ENCODE measurements at places on chromosomes 3 and 15.

GRCh38 chr3:124841517-124841916, 45.6 kb downstream of the ITGB5 start:
- DNase-seq, result no peak

- no peak for DNase-seq
These were observed 752.0 kb upstream of the GRM7 start for GRCh38 chr3:6108957-6109356.

GRCh38 chr15:77759896-77760592, 127.3 kb upstream of the LINGO1 start:
- DNase-seq, result no peak

DNA sequence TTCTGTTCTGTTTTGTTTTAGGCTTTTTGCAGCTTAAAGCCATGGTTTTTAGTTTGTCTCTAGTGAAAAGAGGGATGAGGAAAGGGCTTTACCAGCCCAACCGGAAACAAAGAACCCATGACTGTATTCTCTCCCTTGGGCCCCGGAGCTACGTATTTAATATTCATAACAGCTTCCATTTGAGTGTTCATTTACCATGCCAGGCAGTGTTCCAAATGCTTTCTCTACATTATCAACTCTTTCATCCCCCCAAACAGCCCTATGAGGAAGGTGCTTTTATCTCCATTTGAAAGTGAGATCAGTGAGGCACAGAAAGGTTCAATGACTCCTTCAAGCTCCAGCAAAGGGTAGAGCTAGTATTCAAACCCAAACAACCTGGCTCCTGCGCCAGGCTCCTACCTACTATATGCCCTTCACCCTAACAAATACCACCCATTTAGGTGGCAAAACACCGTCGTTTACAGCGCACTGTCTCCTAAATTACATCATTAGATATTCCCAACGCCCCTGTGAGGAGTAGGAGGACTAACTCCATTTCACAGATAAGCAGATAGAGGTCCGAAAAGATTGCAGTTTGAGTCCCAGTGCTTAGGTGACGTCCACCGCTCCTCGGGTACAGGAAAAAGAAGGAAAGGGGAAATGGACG, 27.9 kb downstream of the GTPBP8 start:
- DNase-seq, result peak; percentile 11

DNA sequence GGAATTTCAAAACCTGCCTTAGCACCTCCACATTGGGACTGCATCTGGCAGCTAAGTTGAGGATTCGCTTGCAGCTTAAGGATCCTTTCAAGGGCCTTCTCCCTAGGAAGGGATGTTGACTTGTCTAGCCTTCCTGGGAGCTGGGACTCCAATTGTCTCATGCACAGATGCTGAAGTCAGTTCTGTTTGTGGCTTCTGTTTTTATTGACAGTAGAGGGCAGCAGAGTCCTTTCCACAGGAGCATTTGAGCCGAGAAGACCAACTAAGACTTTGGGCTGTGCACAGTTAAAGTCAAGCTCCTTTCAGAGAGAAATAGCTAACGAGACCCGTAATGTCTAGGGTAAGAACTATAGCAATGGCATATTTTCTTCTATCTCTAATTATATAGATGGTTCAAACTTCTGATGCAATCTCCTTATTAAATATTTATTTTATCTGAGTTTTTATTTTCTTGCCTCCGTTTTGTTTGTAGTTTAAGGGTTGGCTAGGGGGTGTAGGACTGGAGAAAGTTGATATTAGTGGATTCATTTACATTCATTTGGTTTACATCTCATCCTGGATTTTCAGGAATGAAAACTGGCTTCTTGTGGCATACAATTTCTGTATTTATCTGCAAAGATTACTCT, 59.7 kb upstream of the KBTBD8 start:
- peak; percentile 4 for DNase-seq

GRCh38 chr3:35383216-35383615, 256.1 kb upstream of the ARPP21 start:
- DNase-seq, result no peak

GRCh38 chr15:41827880-41828806, at the start of gene JMJD7:
TSS of gene JMJD7 (plus strand) at chr15:41828092. CDS start at chr15:41828125, 33 bp downstream.
- DNase-seq, result peak; percentile 93

DNA sequence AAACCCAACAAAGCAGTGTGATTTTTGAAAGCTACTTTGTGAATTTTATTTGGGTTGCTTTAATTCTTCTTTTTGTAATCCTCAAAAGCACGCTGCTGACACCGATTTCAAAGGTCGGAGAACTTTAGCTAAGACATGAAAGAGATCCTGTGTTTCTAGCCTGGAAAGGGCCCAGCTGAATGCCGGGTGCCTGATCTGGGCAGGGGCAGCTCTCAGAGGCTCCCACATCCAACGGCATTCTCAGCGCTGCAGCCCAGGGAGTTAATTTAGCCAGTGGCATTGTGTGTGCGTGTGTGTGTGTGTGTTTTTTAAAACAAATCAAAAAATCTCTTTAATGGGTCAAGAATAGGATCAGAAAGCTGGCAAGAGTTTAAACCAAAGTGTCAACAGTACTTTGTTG, 6.6 kb downstream of the RBP1 start:
- DNase-seq, result no peak

DNA sequence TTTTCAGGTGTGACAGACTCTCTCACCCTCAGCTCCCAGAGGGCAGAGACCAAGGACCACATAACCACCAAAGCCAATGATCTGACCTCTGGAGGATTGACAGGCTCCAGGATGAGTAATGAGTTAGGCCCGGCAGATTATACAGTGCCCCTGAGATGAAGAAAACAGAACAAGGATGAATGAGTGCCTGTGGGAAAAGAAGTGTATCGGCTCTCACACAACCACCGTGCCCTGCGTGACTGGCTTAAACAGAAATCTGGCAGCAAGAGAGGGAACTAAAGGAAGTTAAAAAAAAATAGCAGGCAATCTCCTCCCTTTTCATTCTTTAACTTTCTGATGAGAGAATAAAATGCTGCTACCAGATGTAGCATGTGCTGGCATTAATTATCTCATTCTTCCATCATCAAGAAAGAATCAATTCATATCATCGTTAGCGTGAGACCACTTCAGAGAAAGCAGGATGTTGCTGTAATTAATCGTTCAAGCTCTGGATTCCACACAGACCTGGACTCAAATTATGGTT, 227.5 kb upstream of the COL8A1 start:
- no peak for DNase-seq

DNA sequence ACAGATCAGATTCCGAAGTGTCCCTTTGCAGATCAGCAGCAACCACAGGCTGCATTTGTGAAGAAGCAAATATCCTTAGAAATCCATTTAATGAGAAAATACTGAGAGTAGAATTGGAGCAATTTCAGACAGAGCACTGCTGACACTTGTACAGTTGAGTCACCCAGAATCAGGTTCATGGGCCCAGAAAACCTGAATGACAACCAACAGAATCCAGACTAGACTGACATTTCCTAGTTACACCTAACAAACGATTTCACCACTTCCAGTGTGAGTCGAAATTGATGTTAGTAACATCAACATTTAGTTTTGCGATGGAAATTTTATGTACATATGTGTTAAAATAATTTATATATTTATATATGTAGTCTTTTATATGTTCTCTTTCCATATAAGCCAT, 16.8 kb downstream of the GABRR3 start:
- no peak for DNase-seq

DNA sequence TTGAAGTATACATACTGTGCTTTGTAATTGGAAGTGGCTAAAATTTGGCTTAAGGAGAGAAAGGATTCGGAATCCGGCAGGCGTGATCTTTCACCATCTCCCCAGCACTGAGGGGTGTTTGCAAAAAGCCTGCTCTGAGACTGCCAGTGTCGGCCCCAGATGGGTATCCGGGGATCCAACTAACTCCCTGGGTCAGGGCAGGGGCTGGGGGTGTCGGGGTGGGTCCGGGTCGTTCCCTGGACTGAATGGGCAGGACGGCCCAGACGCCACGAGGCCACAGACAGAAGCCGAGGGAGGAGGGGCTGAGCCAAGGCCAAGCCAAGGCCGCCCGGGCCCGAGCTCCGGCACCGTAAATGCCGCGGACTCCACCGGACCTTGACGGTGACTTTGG, 349 bp downstream of the PPIB start:
- DNase-seq, result no peak

GRCh38 chr3:193572426-193572908, 17.8 kb upstream of the ATP13A4 start:
- DNase-seq, result peak; percentile 47

GRCh38 chr15:59166601-59167265, 39.9 kb upstream of the LDHAL6B start:
- DNase-seq, result no peak

DNA sequence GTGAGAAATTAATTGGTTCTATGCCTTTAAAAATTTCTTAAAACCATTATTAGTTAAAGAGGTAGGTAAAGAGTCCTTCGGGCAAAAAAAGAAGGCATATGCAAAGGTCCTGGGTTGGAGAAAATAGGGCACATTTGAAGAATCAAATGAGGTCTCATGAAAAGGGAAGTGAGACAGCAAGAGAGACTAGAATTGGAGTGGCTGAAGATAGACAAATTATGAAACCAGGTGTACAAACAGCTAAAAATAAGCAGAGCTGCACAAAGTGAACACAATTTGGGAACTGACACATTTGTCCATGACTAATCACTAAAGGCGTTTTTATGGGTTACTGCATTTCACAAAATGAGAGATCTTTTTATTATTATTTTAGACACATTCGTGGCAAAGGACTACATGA, 581.2 kb downstream of the PYDC2 start:
- no peak for DNase-seq

DNA sequence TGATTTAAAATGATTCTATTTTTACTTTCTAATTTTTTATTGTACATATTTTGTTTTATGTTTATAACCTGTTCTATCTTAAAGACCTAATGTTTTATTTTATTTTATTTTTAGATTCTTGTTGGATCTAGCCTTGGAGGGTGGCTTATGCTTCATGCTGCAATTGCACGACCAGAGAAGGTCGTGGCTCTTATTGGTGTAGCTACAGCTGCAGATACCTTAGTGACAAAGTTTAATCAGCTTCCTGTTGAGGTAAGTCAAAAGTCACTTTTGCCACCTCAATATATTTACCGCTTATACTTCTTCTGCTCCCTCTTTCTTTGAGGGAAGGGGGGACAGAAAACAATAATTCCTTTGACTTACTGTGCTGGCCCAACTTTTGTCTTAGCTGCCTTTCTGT, 8.0 kb downstream of the ABHD10 start:
- no peak for DNase-seq

DNA sequence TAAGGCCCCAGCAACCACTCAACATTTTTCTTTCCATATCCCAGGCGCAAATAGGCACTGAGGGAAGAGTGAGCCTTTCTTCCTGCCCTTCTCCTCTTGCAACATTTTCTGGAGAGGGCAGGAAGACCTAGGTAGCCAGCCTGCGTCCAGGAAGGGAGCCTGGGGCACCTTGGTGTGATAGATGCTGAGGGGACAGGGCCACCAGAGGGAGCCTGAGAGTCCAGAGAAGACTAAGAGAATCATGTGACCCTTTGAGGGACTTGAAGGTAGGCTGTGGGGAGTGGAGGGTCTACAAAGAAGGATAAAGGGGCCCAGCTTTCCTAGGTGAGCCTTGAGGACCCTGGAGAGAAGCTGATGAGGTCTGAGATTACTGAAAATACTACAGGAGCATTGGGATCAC, 346.6 kb downstream of the CNTN6 start:
- peak; percentile 1 for DNase-seq

DNA sequence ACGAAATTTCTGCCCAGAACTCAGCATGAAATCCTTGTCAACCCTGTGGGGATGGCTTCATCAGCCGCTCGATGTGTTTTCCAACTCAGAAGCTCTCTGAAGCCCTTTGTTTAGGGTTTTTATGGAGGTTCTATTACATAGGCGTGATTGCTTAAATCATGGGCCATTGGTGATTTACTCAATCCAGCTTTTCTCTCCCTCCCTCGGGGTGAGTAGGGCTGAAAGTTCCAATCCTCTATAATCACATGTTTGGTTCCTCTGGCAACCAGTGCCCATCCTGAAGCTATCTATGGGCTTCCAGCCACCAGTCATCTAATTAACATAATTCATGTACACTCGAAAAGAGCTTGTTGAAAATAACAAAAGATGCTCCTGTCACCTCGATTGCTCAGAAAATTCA, 51.6 kb downstream of the GATM start:
- no peak for DNase-seq

GRCh38 chr15:92095693-92096092, 242.2 kb downstream of the SLCO3A1 start:
- no peak for DNase-seq

DNA sequence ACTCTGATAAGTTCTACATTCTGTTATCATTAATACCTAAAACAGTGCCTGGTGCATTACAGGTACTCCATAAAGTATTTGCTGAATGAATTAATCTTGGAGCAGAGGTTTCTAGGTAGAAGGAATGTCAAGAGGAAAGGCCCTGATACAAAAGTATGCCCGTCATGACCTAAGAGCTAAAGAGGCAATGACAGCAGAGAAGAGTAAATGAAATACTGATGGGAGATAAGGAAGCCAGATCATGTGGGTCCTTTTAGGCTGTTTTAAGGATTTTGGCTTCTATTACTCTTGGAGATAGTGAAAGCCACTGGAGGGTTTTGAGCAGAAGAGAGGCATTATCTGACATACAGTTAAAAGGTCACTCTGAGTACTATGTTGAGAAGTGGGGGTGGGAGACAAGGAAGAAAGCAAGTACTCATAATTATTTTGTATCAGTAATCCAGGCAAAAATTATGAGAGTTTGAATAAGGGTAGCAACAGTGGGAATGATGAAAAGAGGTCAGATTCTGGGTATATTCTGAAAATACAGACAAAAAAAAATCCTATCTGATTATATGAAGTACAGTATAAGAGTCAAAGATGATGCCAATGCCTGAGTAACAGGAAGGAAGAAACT, 48.3 kb downstream of the DENND4A start:
- no peak for DNase-seq

DNA sequence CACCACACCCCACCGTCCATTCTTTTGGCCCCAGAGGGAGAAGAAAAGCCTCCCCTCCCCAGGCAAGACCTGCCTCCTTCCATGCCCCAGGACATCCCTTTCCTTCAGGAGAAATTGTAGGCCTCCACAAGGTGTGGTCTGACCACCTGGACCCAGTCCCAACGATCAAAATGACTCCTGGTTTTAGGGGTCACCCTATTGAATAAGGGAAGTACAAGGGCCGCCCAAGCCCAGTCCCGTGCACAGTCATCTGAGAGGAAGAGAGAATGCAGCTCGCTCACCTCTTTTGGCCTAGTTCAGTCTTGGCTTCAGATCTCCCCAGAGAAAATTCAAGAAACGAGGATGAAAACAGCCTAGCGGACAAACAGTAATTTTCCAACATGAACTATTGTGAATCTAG, 249.1 kb downstream of the UACA start:
- DNase-seq, result no peak

- DNase-seq, result no peak
These were observed 8.3 kb upstream of the TMEM207 start for GRCh38 chr3:190458040-190458439.

- no peak for DNase-seq
These were observed 60.8 kb downstream of the GPR156 start for GRCh38 chr3:120224237-120224636.

Data from stimulated activated CD4-positive, alpha-beta T cell treated with anti-CD3 and anti-CD28 coated beads, Interleukin-1b, Interleukin-23, amount 100 ng/mL, for 48 hours (primary cell).